ENCODE measurements at places on chromosomes 1 and 21.

DNA sequence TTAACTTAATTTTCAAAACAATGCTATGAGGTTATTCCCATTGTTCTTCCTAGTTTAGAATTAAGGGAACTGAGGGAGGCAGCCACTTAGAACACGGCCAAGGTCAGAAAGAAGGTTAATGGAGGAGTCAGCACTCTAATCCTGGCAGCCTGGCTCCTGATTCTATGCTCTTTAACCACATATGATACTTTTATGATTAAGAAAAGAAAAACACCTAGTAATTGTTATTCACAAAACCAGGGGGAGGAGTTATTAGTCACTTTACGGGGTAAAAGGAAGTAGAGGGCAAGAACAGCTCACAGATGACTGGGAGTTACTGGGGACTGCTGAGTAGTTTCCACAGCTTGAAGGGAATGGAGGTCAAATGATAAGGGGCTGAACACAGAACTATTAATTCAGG lies 38.6 kb downstream of the GADD45A start:
- no peak for DNase-seq

DNA sequence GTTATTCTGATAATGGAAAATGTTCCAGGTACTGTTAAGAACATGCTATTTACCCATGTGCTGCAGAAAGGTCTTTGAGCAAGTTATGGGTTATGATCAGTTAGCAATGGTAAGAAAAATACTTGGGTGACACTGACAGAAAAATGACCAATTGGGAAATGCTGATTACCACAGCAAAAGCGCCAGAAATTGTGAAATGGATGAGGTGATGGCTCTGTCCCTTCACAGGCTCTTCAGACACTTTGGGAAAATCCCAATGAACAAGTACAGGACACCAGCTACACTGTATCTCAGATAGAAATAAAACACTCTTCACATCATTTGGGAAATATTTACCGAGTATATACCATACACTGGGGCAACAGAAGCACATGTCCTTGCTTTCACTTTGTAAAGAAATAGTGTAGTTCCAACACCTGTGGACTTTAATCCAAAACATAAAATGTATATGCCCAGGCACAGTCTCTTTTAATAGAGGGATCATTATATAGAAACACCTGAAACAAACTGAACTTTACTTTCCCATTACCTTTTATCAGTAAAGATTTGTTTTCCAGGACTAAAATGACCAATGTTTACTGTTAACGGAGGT lies 13.9 kb downstream of the SOD1 start:
- no peak for DNase-seq

- DNase-seq, result no peak
These were observed 4.1 kb upstream of the TTLL10 start for GRCh38 chr1:1169429-1170214.

DNA sequence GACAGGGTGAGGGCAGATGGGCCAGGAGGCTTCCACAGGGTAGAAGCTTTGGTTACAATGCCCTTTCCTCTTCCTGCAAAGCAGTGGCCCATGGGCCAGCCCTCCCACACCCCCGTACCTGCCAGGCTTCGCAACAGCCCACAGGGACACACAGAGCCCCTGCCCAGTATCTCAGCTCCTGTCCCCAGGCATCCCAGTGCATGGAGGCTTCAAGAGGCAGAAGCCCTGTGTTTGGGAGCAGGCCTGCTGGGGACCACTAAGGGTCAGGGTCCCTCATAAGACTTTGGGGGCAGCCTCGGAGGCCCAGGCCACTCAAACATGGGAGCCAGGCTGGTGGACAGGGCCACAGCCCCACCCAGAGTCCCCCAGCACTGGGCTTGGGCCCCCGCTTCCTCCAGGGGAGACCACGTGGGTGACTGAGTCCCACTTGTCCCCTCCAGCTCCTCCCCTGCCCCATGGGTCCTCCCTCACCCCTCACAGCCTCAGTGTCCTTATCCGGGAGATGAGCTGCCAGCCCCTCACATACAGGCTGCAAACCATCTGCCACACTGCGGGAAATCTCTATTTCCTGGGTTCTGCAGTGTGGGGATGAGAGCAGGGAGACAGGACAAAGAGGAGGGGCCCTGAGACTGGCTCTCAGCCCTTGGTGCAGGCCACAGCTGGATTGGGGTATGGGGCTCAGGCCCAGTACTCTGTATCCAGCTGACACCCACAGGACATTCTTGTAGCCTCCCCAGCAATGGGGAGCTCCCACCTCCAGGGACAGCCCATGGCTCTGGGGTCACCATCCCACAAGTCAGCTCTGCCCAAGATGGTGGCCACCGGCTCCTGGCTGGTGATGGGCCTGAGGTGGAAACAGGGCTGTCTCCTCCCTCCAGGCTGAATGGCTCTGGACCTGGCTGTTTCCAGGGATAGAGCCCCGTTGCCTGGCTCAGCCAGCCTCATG lies 50.7 kb downstream of the WNT9A start:
- no peak for DNase-seq

DNA sequence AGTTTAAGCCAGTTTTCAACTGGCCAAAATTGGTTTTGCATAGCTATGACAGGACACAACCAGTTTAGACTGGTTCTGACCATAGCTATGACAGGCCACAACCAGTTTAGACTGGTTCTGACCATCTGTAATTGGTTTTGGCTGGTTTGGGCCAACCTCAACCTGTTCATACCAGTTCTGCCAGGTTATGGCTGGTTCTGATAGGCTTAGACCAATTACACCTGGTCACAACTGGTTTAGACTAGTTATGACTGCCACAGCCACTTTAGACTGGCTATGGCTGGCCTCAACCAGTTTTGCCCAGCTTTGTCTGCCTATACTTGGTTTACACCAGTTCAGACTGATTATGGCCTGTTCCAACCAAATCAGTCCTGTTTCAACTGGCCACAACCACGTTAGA lies 353.2 kb upstream of the CAMK1G start:
- DNase-seq, result no peak
